NCI-H1417 (cell line): ENCODE measurements at places on chromosomes 13 and 19.
A peak's percentile ranks its signal among the peaks of the same experiment; 100 is the strongest.

DNA sequence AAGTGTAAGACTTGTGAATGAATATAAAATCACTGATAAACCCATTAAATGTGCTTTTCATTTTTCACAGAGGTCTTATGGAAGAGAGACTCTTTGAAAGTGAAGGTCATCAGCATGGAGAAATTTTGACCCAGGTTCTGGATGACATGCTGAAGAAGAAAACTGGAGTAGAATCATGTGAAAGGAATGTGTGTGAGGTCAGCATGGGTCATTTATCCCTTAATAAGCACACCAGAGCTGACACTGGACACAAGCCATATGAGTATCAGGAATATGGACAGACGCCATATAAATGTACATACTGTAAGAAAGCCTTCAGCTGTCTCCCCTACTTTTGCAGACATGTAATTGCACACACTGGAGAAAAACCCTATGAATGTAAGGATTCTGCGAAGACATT is 29.0 kb downstream of the ZNF20 start:
- no peak for DNase-seq

- no peak for DNase-seq
Observed at GRCh38 chr13:50942630-50943311, 33.2 kb downstream of the RNASEH2B start.

DNA sequence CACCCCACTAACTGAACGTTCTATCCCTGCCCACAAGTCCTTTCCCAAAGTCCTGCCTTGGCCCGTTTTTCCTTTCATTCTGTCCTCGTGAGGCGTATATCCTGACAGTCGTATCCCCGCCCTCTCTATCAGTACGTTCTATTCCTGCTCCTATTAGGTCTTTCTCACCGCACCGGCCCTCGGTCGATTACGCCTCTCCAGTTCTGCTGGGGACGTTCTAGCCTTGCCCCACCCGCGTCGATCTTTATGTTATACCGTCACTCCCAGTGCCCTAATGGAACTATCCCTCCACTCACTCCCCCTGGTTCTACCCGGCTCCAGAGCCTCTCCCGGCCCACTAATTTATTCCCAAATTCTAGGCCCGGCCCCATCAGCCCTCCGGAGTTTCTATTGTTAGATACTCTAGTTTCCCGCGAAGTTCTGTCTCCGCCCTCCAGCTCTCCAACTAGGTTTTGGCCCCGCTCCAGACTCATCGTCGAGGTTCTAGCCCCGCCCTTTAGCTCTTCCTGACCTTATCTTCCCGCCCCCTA is 2.0 kb downstream of the PLAUR start:
- DNase-seq: no peak

- DNase-seq: no peak
Observed at GRCh38 chr19:35776102-35776788, 881 bp downstream of the ARHGAP33 start.

GRCh38 chr19:58551123-58551497 is 3.8 kb downstream of the CHMP2A start:
- DNase-seq: no peak

DNA sequence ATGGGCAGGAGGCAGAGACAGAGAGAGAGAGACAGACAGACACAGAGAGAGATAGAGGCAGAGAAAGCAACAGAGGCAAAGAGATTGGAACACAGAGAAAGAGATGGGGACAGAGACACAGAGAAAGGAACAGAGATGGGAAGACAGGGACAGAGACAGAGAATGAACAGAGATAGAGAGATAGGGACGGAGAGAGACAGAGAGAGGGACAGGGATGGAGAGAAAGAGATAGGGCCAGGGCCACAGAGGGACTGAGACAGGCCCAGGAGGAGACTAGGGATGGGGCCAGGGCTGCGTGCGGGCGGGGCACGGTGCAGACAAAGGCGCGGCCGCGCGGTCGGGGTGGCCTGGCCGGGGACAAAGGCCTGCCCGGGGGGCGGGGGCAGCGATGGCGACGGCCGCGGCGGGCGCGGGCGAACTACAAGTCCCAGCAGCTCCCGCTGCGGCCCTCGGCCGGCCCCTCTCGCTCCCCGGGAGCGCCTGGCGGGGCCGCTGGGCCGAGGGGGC is at the start of gene ZNF358:
Gene ZNF358, plus strand, starts transcription at position 459 of the 507 bp plus-strand sequence. CDS start 3,140 bp downstream, outside the sequence.
- peak; percentile 83 for DNase-seq

DNA sequence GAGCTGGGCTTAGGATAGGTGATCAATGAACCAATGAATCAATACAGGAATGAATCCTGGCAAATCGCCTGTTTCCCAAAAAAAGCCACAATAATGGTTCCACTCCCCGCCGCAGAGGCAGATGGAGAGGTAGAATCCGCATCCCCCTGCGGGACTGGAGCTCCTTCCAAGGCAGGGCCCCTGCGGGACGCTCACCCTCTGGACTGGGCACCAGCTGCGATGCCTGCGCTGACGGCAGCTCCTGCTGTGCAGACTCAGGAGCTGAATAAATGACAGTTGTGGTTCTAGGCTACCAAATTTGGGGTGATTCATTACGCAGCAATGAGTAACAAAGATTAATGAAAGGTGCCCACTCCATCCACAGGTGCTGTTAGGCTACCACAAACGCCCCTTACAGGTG is 8.8 kb upstream of the CDC34 start:
- no peak for DNase-seq

GRCh38 chr19:18961767-18962620 is 21.0 kb upstream of the HOMER3 start:
- DNase-seq: peak; percentile 11

DNA sequence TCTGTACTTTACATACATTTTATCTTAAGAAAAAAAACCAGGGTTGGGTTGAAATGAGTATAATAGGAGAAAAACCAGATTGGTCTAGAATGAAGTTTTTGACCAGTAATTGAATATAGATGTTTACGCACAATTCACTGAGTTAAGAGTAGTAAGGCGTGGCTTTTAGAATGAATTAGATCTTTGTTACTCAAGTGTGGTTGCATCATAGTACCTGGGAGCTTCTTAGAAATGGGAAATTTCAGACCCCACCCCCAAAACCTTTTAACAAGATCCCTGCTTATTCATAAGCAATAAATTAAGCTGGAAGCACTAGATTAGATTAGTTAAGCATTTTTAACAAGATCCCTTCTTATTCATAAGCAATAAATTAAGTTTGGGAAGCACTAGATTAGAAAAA is 28.7 kb upstream of the LMO7 start:
- DNase-seq: no peak

GRCh38 chr13:25286308-25286968 is 850 bp downstream of the MTMR6 start:
- DNase-seq: no peak

GRCh38 chr19:32349724-32350470 is 4.5 kb downstream of the ZNF507 start:
- no peak for DNase-seq

- no peak for DNase-seq
Observed at GRCh38 chr19:38699027-38699346, 45.3 kb downstream of the CAPN12 start.

DNA sequence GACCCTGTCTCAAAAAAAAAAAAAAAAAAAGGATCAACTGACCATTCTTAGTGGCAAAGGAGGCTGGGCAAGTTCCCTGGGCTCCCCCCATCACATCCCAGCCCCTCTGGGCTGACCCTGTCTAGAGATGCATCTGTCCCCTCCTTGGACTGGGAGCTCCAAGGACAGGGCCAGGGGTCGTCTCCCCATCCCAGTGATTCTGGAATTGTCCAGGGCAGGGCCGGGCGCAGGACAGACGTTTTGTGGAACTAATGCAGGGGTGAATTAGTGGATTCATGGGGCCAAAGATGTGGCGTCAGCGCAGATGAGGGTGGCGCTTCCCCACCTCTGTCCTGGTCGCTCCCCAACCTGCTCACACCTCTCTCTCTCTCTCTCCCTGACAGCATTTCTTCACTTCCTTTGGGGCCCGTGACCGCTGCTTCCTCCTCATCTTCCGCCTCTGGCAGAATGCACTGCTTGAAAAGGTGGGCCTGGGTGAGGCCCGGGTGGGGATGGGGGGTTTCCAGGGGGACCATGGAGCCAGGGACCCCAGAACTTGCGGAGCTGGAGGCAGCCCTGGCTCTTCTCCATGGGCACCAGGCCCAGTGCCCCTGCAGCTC is 11.1 kb downstream of the GRAMD1A start:
- DNase-seq: no peak

DNA sequence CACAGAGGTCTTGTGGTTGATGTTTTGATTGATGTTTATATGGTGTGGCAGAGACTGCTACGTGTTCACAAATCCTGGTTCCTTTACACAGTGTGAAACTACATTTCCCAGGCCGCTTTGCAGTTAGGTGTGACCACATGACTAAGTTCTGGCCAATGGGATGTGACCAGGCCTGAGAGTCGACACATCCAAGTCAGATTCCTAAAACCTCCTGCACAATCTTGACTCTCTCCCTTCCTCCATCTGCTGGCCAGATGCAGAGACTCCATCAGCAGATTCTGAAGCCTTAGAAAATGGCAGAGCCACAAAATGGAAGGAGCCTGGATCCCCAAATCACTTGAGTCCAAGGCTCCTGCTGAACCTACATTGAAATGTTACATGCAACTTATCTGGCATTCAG is 12.6 kb downstream of the CD37 start:
- no peak for DNase-seq

GRCh38 chr13:51865838-51866237 is 4.1 kb downstream of the CCDC70 start:
- DNase-seq: no peak

DNA sequence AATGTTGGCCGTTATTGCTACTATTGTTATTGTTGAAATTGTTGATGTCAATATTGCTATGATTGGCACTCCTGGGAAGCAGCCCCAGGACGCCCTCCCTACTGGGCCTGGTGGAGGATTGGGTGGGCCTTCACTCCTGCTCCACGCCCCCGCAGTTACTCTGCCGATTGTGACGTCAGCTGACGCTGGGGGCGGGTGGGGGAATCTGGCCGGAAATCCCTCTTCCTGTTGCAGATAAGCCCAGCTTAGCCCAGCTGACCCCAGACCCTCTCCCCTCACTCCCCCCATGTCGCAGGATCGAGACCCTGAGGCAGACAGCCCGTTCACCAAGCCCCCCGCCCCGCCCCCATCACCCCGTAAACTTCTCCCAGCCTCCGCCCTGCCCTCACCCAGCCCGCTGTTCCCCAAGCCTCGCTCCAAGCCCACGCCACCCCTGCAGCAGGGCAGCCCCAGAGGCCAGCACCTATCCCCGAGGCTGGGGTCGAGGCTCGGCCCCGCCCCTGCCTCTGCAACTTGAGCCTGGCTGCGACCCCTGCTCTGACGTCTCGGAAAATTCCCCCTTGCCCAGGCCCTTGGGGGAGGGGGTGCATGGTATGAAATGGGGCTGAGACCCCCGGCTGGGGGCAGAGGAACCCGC is at the start of gene ETV2:
Gene ETV2, plus strand, starts transcription at position 231 of the 637 bp plus-strand sequence. CDS start 716 bp downstream, outside the sequence.
- DNase-seq: no peak

DNA sequence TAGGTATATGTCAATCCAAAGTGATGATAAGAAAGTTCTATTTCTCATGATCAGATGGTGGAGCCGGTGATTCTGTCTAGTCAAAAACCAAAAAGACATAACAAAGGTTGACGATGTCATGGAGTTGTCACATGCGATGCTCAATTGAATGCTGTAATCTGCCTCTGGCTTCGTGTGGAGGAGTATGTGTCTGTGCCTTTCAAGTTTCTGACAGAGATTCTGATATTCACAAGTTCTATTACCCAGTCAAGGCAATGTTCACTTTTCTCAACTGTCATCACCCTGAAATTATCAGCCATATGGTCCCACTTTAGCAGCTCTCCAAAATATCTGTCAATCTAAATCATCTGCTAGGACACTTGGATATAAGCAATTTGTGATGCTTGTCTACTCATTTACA is 367.6 kb upstream of the PRR20A start:
- no peak for DNase-seq

DNA sequence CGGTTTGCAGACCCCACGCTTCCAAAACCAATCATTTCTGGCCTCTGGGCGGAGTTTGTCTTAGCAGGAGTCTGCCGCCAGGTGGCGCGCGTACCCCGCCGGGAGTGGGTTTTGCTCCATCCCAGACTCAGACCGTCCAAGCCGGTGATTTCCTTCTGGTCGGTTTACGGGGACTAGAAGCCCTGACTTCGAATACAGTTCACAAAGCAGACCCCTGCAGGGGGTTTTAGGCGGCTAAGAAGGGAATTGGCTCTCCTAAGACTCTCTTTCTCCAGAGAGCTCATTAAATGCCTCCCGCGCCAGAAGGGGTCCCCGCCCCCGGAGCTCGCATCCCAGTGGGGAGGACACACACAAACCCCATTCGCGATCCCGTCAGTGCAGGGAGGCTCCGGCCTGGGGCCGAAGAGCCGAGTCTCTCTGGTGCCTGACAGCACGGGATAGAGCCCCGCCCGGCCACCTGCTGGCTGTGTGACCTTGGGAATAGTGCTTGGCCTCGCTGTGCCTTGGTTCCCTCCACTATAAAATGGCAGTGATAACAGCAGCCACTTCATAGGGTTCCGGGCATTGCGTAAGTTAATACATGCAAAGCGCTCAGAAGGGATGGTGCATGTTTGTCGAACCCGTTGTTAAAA is 8.6 kb upstream of the NUP62 start:
- peak; percentile 60 for DNase-seq

DNA sequence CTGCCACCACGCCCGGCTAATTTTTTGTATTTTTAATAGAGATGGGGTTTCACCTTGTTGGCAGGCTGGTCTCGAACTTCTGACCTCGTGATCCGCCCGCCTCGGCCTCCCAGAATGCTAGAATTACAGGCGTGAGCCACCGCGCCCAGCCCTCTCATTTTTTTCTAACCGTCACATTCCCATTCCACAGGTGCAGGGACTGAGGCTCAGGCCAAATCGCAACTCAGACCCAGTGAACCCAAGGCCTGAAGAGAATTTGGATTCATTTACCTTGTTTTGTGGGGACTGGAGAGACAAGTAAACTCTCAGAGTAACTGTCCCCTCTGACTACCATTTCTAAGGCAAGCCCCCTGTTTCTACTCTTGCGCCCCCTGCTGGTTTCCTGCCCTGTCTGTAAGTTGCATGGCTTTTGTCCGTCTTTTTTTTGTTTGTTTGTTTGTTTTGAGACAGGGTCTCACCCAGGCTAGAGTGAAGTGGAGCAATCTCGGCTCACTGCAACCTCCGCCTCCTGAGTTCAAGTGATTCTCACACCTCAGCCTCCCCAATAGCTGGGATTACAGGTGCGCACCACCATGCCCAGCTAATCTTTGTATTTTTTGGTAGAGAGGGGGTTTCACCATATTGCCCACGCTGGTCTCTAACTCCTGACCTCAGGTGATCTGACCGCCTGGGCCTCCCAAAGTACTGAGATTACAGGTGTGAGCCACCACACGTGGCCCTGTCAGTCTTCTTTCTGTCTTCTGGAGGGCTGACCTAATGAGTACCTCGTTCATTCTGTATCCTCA is 2.3 kb upstream of the STRN4 start:
- peak; percentile 24 for DNase-seq
